IPS DF 6.9 (cell line): ENCODE measurements at places on chromosomes 5 and 9.

DNA sequence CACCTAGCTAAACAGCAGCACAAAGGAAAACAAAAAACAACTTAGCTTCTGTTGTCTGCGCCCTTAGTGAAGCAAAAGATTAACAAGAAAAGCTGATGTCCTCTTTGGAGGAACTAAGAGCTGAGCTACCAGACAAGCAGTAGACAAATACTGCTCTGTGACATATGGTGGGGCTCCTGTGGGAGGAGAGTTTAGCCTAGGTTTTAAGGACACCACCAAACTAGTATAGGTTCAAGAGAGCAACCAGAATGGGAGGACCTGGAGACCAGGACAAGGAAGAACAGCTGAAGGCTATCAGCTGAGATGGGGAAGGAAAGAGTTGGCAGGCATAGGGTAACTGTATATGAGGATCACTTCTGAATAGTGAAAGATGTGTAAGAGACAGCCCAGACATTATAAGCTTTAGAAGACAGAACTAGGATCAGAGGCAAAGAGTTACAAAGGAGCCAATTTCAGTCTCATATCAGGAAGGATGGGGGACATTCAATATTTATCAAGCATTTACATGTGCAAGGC, 27.2 kb downstream of the FBXW2 start:
- no peak for DNase-seq

DNA sequence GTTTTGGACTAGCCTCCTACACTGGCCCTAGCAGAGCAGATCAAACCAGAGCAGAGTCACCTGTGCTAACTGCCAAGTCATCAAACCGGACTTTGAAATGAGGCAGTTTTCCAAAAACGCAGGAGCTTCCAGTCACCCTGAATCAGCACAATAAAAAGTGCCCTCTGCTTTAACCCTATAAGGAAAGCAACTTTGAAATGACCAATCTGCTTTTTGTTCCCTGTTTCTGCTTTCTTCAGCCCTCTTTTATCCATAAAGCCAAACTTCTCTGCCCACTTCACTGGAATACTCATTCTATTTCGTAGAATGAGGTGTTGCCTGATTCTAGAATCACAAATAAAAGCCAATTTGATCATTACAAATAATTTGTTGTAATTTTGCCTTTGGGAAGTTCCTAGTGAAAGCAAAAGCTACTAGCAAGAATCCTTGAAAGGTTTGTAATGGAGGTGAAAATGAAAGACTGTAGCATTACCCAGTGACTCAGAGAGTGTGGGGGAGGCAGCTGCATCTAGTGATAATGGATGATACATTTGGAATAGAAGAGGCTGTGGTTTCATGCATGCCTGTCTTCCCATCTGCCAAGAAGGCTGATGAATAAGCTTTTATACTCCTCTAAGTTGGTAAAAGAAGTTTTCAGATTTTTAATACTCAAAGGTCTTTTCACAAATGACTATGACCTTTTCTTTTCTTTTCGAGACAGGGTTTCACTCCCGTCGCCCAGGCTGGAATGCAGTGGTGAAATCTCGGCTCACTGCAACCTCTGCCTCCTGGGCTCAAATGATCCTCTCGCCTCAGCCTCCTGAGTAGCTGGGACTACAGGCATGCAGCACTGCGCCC, 14.9 kb downstream of the SPAAR start:
- DNase-seq, result no peak

- DNase-seq, result peak; percentile 55
Observed at GRCh38 chr9:6692881-6693361, 47.4 kb upstream of the GLDC start.

- no peak for DNase-seq
Observed at GRCh38 chr9:31335529-31336234, 1048.8 kb upstream of the ACO1 start.

DNA sequence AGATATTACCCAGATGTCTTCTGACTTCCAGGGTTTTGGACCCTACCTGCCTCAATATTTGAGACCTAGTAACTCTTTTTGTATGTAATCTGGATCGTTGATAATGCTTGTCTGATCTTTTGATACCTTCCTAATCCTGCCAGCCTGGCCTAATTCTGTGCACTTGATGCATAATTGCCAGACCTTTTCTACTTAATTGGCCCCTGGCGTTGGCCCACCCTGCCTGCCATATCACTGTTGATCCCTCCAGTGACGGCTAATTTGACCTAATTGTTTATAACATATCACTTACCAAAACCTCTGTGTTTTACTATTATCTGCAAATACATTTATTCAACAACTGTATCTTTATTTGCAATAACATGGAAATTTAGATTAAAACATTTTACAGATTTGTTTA, 49.0 kb downstream of the SLC44A1 start:
- no peak for DNase-seq

DNA sequence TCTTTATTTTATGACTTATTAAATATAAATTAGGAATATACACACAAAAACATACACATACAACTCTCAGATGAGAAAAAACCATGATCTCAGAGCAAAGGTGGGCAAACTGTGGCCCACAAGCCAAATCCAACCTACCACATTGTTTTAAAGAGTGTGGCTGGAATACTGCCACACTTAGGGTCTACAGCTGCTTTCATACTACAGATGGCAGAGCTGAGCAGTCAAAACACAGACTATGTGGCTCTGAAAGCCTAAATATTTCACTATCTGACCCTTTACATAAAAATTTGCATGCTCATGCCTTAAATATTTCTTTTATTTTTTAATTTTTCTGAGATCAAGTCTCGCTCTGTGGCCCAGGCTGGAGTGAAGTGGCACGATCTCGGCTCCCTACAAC, 28.3 kb downstream of the LEAP2 start:
- DNase-seq, result no peak

DNA sequence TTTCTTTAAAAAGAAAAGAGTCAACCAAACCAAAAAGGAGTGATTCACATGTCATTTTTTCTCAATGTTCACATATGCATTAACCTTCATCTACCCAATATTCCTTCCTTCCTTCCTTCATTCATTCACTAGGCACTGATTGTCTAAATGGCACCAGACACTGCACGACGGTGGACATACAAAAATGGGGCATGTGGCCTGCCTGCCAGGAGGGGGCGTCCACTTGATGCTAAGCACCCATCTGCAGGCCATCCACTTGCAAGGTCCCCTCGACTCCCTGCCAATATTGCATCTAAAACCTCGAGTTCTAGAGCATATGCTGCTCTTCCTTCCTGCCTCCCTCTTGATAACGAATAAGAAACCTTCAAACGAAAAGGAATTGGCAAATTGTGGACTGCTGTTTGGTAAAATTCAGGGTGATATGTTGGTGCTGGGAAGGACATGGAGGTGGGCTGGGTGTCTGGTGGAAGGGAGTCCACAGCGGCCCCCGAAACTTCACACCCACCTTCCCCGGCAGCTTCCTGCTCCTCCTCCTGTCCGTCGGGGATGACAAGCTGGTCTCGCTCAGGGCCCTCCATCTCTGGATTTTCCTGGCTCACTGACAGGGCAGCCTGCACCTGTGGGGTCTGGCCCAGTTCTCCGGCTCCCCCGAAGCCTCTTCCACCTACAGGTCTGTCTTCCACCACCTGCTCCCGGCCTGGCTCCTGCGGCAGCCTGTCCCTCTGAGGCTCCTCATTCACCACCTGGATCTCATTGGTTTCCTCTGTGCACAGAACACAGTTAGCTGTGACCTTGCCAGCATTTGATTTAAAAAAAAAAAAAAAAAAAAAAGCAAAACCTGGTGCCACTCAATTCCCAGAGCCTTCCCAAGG, 64.3 kb downstream of the GOLM1 start:
- DNase-seq, result no peak

GRCh38 chr9:90343366-90343765, 299.3 kb downstream of the DIRAS2 start:
- DNase-seq, result no peak

DNA sequence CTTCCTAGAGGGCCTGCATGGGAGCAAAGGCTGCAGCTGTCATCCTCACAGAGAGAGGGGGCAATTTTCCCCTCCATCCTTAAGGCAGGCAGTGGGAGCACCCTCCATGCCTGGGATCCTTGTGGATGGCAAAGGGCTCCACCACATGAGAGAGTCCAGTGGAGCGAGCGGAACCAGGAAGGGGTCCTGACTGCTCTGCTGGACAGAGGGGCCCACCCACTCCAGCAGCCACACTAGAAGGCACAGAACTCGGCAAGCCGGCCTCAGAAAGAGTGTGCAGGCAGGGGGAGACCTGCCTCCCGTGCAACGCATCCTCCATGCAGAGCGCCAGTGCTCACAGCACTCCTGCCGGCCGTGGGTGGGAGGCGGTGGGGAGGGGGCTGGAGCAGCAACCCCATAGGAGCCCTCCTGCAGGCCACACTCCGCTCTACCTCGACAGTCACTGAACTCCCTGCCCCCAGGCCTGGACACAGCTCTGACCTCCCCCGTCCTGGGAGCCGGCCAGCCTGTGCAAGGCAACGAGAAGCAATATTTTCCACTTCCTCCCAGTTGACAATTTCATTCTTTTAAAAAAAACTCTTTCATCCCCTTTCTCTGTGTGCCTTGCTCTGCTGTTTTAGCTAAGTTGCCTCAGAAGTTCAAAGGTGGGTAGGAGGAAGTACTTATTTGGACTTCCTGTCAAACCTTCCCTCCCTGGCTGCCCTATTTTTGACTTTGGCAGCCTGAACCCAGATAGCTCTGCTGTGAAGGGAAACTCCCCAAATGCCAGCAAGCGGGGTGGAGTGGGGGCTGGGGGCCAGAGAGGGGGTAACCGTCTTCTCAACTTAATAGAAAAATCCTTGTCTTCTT, 5.3 kb upstream of the LCP2 start:
- DNase-seq, result no peak

GRCh38 chr5:41279040-41279439, 65.7 kb upstream of the C6 start:
- DNase-seq, result no peak

GRCh38 chr9:125631391-125632085, 75.5 kb downstream of the MAPKAP1 start:
- DNase-seq, result no peak

- DNase-seq, result no peak
Observed at GRCh38 chr9:127735530-127736185, 564 bp upstream of the TOR2A start.

- no peak for DNase-seq
Observed at GRCh38 chr5:54764102-54765090, 221.0 kb downstream of the ESM1 start.
